T-helper 9 cell (primary cell): ENCODE measurements at places on chromosomes 13 and 19.

DNA sequence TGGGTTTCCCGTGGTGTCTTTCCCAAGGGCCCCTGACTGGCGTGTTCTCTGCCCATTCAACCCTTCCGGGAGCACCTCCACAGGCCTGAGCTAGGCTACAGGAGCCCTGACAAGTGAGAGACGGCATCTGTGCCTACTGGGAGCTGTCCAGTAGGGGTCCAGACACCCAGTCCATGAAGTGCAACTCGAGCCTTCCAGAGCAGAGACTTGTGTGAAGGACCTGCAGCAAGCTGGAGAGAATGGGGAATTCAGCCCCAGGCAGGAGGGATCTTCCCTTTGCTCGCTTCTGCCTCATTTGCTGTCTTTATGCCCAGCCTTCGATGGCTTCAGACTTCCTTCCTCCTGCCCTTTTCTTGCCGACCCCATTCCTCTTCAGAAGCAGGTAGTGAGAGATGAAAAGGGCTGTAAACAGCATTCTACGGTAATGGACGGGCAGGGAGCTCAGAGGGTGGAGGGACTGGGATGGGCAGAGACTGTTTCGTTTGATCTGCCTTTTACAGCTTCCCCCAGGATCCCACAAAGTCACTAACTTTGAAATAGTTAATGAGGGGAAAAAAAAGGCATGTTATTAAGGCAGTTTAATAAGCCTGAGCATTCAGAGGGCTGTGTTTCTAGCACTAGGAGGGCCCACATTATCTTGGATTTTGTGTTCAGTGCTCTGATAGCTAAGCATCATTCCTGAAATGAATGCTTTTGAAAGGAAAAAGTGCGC is 327.6 kb downstream of the FGF9 start:
- DNase-seq = no peak

GRCh38 chr19:18899624-18900560 is 3.9 kb upstream of the CERS1 start:
- no peak for DNase-seq

GRCh38 chr19:55877211-55877610 is 40.9 kb downstream of the NLRP4 start:
- DNase-seq = no peak

GRCh38 chr19:7507884-7508283 is 8.0 kb upstream of the ZNF358 start:
- no peak for DNase-seq

DNA sequence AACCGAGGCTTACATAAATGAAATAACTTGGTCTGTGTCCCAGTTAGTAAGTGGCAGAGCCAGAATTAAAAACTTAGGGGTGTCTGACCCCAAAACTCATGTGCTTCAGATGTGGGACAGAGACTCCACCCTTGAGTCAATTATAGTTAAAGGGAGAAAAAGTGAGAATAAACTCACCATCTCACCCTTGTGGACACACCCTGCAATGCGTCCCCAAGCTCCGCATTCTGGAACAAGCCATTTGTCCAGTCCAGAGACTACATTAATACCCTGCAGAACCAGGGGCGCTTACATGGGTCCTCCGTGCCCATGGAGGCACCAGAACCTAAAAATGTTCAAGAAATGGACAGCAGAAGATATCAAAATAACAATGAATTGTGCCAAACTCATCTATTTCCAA is 207.0 kb upstream of the ZNF507 start:
- no peak for DNase-seq

DNA sequence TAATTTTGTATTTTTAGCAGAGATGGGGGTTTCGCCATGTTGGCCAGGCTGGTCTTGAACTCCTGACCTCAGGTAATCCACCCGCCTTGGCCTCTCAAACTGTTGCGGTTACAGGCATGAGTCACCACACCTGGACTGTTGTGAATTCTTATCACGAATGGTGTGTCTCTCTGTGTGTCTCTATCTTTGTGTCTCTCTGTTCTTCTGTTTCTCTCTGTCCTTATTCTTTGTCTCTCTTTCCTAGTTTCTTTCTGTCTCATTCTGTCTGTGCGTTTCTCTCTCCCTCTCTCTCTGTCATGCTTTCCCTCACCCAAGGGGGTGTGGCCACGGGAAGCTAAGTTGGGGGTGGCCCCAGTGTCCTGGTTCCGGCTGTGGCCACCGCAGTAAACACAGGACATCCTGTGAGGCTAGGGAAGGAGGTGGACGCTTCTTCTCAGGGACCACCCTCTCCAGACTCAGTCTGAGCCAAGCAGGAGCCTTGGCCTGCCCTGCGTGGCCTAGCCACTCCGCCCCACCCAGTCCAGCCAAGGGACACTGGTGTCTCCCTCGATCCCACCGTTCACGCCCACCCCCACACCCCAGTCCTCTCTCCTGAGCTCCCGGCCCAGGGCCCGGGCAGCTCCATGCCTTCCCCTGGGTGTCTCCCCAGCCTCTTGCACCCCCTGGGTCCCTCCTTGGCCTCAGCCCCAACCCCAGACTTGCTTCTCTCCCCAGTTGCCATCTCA is 3.9 kb upstream of the PRX start:
- DNase-seq = no peak

DNA sequence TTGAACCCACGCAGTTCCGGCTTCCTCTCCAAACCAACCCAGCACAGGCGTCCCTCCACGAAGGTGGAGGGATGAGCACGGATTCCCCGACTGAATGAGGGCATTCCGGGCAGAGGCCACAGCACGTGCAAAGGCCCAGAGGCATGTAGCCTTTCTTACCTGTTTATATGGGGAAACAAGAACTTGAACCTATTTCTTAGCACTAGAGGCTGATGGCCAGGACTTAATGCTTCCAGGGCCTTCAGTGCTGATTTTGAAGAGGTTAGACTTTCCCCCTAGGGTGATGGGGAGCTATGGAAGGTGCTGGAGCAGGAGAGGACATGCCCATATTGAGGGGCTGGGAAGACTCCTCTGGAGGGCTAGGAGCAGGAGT is 2.0 kb downstream of the MAST3 start:
- no peak for DNase-seq

DNA sequence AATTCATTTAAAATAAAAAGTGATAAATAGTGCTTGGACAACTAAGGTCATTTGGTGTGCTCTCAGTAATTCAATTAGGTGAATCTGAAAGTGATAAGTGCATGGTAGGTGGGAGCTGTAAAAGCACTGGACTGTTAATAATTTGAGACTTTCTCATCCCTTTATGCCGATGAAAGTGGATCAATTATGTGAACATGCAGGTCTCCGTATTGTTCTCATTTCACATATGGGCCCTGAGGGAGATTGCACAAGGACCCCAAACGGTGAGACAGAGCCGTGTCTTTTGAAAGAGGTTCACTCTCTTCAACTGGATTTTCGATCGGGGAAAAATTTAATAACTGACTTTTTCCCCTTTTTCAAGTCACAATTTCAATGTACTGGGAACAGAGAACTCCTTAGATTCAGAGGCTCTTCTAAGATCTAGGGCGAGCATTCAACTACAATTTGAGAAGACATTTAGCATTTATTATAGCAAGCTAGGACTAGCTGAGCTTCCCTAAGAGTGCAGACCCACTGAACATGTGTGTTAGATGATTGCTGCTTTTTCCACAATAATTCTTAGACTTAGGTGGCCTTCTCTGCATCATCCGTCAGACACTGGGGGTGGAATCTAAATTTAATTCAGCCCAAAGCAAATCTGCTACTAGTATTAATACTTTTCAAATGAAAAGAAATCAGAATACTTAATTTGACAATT is 347.6 kb downstream of the OXGR1 start:
- DNase-seq = no peak
